Myometrial cell (primary cell): ENCODE measurements at places on chromosomes 2 and 18. TPM values are rescaled to one million over a fixed set of nuclear protein-coding genes. Genes with fewer than 3 reads are reported as not detected.

Gene EPB41L3
- total RNA-seq: not detected in 2 replicates

Gene DUSP2
- total RNA-seq: 2.6 and 3.5 TPM in 2 replicates

Gene TRIM43
- total RNA-seq: not detected in 2 replicates

Gene SCG2
- under 0.01 and 0.53 TPM in 2 replicates for total RNA-seq
